CD4-positive, alpha-beta T cell treated with Interleukin-15 for 4 hours (primary cell): ENCODE measurements at places on chromosomes 2 and 18.
A peak's percentile ranks its signal among the peaks of the same experiment; 100 is the strongest.

GRCh38 chr2:102159295-102159694 is 16.7 kb downstream of the IL1R1 start:
- DNase-seq = no peak

- DNase-seq = no peak
Observed at GRCh38 chr2:5617358-5617757, 74.8 kb upstream of the SOX11 start.

GRCh38 chr2:117378653-117379052 is 435.8 kb upstream of the DDX18 start:
- DNase-seq = no peak

DNA sequence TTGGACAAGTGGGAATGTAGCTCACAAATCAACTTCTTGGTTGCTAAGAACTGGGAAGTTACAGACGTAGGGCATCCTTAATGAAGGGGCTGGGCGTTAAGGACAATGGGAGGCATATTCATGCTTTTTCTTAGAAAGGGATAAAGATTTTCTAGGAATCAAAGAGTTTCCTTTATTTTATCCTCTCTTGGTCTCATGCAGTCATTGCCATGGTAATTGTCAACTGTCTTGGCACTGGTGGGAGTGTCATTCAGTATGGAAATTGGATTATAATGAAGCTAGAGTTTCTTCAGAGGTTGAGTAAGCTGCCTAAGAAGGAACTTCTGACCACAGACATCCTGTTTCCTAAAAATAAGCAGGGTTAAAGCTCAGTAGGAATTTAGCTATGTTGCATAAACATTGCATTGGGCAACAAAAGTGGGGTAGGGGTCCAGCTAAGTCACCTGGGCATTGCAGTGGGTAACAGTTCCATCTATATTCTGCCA is 114.0 kb downstream of the LYPD6B start:
- DNase-seq = no peak

DNA sequence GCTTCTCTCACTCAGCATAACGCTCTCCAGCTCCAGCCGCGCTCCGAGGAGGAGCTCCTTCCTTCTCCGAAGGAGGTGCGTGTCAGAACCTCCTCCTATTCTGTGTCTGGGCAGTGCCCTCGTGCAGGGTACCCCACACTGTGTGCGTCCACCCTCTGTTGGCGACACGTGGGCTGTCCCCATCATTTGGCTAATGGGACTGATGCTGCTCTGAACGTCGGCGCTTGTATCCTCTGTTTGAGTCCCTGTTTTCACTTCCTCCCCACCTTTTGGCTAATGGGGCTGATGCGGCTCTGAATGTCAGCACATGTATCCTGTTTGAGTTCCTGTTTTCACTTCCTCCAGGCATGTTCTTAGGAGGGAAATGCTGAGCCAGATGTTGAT is 22.2 kb downstream of the KCNG2 start:
- DNase-seq = peak; percentile 0

DNA sequence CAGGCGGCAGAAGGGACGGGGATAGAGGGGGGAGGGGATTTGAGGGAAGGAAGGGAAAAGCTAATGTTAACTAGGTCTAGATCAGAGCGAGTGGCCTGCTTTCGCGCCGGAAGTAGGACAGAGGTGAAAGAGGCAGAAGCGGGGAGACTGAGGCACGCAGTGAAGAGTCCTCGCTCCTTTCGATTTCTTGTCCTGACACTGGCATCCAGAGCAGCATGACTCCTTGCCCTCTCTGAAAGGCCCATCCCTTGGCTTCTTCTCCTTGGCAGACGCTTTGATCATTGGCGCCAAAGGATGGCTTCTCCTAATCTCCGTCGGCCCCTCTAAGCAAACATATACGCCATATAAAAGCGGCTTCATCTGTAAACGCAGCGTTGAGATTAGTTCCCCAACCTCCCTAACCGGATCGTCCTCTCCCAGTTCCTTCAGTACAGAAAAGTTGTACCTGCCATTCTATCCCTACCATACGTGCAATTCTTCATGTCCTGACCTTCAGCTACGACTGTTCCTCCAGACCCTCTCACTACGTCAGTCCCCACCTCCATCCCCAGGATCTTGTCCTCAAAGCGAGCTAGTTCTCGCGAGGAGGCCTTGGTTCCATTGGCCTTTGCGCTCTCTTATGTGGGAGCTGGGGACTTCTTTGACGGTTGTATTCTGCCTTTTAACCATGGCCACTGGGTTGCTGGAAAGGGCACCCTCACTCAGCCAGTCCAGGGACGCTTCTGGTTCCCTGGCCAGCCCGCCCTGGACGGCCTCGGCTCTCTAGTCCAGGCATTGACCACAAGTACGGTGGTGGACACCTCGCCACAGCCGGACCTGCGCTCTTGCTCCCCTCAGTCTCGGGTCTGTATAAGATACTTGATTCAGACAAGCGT is 857 bp upstream of the NEUROD1 start:
- no peak for DNase-seq

DNA sequence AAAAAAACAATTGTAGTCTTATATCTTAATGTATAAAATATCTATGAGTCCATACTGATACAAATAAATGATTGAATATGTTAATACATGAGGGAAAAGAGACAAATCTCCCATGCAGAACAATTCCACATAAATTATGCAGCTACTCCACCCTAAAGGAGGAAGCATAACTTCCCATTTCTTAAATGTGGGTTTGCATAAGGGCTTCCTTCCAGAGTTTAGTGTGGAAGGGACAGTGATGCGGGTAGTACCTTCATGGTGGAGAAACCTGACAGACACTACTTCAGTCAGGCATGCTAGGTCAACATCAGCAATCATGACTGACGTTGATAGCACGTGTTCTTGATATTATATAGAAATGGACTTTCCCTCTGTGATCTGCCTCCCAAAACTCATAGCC is 146.9 kb upstream of the STON1 start:
- DNase-seq = no peak

- no peak for DNase-seq
Observed at GRCh38 chr2:120244656-120245519, 7.8 kb upstream of the RALB start.

GRCh38 chr2:46246790-46247189 is 50.4 kb upstream of the EPAS1 start:
- no peak for DNase-seq

- DNase-seq = no peak
Observed at GRCh38 chr18:75473316-75473715, 45.8 kb upstream of the SMIM21 start.

GRCh38 chr18:70659036-70659925 is 370.4 kb downstream of the SOCS6 start:
- peak; percentile 56 for DNase-seq

DNA sequence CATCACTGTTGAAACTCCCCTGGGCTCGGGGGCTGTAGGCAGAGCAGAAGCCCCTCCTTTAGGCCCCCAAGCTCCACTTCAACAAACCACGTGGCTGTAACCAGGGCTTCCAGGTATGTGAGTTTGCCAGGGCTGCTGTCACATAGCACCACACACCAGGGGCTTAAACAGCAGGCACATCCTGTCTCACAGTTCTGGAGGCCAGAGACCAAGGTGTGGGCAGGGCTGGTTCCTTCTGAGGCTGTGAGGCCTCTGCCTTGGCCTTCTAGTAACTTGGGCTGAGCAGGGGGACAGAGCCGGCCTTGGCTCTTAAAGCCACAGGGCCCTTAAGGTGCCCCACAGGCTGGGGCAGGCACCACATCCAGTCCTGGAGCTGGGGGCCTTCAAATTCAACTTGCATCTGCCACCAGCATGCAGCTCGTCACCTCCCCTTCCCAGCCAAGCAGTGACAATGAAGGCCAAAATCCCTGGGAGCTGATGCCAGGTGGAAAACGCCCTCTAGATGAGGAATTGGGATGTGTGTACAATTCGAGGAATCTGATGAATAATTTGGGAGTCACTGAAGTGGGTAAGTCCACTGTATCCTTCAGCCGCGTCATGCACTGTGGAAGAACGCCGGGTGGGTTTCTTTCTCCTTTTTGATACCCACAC is 104.2 kb upstream of the ODC1 start:
- DNase-seq = no peak

DNA sequence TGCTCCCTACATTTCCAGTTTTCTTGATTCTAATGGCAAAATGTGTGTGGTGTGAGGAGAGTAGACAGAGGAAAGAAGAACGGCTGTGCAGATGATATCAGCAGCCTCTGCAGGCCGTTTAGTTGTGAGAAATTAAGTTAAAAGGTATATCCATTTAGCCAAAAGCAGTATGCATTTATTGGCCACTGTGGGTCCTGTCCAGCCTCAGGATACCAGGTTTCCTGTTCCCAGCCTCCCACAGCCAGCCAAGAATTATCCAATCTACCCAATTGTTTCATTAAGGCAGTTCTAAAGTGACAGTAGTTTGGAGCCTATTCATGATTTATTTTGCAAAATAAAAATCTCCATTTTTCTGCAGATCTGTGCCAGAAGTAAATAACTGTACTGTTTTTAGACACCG is 107.5 kb downstream of the TMEM18 start:
- no peak for DNase-seq

- DNase-seq = no peak
Observed at GRCh38 chr2:104874230-104874629, 20.3 kb downstream of the POU3F3 start.

DNA sequence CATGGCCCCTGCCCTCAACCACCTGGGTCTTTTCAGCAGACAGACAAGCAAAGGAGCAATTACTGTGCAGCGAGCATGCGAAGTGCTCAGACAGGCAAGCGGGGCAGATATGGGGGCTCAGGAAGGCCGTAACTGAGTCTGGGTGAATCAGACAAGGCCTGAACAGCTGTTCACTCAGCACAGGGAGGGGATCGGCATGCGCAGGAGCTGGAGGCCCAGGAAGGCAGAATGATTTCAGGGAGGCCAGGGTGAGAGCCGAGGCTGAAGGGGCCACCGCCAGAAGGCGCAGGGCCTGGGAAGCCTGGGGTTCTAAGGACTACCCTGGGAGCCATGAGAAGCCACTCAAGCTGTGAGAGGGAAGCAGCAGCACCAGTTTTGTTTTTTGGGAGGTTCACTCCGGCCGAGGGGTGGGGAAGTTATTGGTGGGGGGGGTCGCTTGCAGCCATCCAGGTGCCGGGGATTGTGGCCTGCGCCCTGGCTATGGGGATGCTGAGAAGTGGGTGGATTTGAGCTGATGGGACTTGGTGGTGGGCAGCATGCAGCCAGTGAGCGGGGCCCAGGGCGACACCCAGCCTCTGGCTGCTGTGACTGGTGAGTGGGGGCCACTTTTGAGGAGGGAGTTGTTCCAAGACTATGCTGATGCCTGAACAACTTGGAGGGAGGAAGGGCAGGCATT is 132.2 kb downstream of the TSN start:
- no peak for DNase-seq
